Umbilical cord (tissue), 2 donors: ENCODE measurements at places on chromosomes 13 and 19. TPM values are rescaled to one million over a fixed set of nuclear protein-coding genes. Genes with fewer than 3 reads are reported as not detected.

The ABHD13 gene
- total RNA-seq, result 14.9 TPM

The SSC5D gene
- total RNA-seq, result 67.9 TPM

DNA sequence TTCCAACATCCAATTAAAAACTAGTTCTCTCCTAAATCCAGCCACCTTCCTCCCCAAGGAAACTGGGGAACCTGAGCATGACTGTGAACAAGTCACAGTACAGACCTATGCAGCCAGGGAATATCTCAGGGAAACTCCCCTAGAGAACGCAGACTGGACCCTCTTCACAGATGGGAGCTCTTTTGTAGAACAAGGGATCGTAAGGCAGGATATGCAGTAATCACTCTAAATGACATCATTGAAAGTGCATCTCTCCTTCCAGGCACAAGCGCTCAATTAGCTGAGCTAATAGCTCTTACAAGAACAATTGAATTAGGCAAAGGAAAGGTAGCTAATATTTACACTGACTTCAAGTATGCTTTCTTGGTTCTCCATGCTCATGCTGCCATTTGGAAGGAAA lies 1331.7 kb downstream of the UQCRFS1 start:
- DNase-seq, result no peak

- DNase-seq, result peak; percentile 74
Measured at GRCh38 chr13:77836423-77836822, 82.2 kb downstream of the EDNRB start.

The FOXO1 gene
- 24.8 TPM for total RNA-seq

DNA sequence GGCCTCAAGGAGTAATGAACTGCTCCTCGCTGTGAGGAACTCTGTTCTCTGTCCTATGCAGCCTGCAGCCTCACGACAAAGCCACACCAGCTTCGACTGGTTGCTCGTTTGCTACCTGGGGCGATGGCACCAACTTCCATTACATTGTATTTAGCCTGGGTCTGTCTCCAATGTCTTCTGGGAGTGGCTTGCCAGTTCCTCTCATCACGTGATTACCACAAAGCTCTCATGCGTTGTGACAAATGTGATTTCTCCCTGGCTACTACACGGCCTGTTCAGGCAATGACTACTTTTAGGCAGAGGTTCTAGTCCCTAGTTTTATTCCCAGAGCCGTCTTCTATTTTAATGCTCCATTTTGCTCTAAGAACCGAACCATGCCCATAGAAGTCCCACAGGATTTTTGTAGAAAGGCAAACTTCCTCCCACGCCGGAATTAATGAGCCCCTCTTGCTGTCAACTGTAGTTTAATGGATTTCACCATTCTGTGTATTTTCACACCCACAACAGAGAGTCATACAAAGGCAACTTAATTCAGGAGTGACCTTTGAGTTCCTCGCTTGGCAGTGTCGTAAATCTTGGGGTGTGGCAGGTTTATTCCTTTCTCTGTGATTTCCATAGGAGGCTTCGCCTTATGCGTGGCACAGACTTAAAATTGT lies 351.9 kb downstream of the EFNB2 start:
- no peak for DNase-seq

DNA sequence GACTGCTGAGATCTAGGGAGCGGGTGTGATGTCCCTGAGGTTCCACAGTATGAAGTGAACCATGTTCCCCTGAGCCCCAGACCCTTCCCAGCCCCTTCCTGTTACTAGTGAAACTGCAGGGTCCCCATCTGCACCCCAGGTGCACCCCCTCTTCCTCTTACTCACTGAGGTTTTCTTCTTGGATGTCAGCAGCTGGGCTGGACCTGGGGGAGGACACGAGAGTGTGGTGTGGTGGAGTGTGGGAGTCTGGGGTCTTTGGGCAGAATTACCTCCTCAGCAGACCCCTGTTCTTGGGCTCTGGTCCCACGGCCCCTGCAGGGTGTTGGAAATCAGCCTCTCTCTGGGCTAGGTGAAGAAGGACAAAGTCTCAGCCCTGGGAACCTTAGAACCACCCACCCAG lies 3.3 kb upstream of the LILRA6 start:
- DNase-seq, result no peak

- no peak for DNase-seq
Measured at GRCh38 chr19:46704379-46705076, 12.4 kb downstream of the PRKD2 start.

- no peak for DNase-seq
Measured at GRCh38 chr13:64164435-64164834, 2748.8 kb upstream of the PCDH20 start.

DNA sequence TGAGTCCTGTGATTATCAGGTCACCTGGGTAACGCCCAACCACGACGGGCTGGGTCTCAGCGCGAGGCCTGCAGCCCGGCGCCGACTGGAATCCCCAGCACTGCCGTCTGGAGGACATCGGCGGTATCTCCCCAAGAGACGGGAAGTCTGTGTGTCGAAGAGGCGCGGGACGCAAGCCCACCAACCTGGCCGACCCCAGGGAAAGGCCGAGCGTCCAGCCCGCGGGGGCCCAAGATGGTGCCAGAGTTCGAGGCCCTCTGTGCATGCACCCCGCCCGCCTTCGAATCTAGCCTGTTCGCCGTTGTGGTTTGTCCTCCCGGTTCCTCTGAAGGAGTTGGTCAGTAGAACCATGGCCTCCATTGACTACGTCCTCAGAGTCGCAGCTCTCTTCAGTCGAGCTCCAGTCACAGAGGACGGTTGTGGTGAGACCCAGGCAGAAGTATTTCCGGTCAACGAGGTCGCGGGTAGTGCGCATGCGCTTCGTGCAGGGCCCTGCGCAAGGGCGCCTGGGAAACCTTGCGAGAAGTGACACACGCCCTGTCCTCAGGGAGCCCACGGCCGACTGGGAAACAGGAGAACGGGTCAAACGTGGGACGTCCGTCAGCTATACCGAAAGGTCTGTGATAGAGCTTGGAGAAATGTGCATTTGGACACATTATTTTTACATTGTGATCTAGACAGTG lies 24.1 kb upstream of the PEG3 start:
- DNase-seq, result no peak

DNA sequence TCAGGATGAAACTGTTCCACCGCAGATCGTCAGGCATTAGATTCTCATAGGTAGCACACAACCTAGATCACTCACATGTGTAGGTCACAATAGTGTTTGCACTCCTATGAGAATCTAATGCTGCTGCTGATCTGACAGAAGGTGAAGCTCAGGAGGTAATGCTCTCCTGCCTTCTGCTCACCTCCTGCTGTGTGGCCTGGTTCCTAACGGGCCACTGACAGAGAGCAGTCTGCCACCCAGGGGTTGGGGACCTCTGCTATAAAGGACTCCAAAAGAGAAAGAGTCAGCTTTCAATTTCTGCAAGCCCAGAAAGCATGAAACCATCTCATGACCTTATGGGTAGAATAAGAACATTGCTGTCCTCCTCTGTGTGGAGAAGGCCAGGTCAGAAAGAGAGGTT lies 43.5 kb upstream of the PCCA start:
- DNase-seq, result no peak

- no peak for DNase-seq
Measured at GRCh38 chr19:30309176-30309575, 63.0 kb upstream of the ZNF536 start.

The KRTDAP gene
- 56.1 TPM for total RNA-seq

DNA sequence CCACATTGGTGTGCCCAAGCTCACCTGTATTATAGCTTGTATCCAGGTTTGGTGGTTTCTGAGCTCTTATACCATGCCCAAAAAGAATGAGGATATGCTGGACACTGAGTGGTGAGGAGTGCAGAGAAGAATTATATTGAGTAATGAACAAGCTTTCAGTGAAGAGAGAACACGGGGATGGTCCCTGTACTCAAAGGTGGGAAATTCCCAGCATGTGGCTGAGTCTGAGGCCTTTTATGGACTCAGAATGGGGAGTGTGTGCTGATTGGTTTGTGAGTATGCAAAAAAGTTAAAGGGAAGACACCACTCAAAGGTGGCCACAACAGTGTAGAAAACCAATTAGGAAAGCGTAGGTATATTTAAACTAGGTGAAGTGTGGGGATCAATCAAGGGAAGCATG lies 191.2 kb upstream of the SLITRK6 start:
- no peak for DNase-seq

DNA sequence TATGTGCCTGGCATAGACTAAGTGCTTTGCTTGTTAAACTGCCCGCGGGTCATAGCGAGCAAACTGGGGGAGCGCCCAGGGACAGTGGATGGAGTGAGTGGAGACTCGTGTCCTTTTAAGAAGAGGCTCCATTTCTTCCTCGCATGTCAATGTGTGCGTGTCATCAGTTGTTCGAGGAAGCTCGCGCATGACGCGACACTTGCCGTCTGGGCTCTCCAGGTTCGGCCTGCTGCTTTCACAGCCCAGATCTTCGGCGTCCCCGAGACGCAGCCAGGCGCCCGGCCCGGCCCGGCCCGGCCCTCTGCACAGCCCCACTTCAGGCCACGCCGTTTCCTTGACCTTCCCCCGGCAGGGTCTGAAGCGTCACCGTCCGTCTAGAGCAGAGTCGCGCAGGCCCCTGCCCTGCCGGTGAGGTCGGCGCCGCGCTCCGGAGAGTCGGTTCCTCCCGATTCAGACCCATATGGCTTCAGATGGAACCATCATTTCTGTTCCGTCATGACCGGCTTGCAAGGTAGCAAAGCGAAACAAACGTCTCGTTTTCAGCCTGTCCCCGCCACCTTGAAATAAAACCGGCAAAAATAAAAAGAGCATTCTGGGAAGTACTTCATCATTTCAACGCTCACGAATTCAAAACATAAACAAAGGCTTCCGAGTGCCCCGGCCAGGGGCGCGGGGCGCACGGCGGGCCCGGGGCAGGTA lies 599 bp upstream of the ARHGEF7 start:
- DNase-seq, result peak; percentile 45

GRCh38 chr13:108451121-108451520 lies 178.3 kb upstream of the MYO16 start:
- DNase-seq, result no peak

DNA sequence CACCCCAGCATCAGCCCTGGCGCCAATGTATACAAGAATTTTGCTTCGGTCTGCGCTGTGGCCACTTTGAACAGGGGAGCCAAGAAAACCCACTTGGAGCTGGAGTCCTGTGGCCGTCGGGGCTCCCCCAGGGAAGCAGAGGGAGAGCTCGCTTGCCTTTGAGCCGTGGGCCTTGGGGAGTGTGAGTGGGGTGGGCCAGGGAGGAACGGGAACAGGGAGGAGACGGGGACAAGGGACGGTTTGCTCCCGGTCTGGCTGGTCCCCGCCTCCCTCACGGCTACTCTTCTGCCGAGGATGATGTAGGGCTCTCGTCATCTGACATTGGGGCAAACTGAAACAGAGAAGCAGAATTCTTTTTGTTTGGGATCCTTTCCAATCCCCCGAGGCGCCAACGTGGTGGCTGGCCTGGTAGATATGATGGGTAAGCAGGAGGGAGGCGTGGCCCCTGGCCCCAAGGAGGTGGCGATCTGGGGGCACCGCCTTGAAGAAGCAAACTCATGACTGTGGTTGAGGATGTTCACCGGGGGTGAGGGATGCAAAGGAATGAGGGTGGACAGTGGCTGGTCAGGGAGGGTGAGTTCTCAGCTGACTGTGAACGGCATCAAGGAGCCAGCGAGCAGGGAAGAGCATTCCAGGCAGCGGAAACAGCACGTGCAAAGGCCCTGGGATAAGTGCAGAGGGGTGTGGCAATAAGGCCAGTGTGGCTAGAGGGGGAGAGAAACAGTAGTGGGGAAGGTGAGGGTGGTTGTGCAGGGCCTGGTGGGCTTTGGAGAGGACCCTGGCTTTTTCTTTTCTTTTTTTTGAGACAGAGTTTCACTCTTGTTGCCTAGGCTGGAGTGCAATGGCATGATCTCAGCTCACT lies 10.9 kb upstream of the SPC24 start:
- no peak for DNase-seq

The OVOL3 gene
- not detected for total RNA-seq
